ENCODE measurements at places on chromosomes 11 and 22.
A peak's percentile ranks its signal among the peaks of the same experiment; 100 is the strongest.

DNA sequence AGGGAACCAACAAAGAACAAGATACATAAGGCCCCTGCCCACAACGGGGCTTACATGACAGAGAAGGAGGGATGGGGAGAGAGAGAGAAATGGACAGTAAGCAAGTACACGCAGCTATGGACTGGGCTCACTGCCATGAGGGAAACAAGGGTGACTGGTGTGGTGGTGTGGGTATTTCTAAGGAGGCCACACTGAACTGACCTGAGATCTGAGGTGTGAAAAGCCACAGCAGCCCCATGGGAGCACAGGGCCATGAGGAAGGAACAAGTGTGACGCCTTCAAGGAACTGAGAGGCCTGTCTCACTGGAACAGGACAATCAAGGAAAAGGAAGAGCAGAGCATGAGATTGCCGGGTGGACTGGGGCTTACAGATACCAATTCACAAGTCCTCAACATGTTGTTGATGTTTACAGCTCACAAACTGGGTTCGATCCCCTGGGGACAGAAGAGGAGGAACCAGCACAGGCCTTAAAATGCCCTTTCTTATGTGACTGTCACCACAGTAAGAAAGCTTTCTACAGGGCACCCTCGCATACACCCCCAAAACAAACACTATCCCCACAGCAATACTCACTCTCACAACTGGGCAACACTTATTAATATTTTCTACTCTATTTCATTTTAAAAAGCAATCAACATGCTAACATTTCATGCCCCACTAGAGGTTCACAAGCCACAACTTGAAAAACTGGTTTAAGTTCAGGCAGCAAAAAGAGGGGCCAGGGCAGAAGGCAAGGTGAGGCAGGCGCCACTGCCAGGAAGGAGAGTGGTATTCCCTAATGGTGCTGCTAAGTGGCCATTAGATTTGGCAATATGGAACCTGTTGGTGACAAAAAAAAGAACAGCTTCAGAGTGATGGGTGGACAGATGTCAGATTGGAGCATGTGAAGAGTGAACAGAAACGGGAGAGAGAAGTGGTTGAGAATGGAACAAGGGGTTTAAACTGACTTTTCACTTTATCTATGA is 39.1 kb downstream of the TCIRG1 start:
- no peak for DNase-seq

DNA sequence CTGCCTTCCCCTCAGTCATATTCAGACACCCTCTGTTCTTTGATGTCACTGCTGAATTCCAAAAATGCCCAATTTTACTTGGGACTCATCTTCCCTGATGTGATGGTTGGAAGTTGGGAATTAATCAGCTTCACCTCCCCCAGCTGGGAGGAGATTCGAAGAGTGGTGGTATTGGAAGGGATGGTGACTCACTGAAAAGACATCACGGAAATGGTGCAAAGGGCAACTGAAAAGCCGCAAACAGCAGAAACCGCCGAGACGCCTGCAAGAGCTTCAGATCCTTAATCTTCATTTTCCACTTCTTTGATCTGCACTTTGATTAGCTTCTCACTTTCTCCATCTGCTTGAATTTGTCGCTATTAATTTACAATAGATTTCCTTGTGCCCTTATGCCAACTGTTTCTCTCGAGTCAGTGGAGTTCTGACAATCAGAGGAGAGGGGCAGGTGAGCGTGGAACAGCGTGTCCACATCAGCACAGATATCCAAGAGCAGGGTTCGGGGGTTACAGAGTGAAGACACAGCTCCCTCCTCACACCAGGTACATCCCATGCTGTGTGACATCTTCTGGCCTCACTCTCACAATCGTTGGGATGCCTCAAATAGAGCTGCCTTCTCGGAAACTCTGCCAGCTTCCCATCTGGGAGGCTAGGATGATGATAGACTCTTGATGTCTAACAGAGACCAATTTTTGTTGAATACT is 325.4 kb downstream of the BRD1 start:
- peak; percentile 78 for DNase-seq

DNA sequence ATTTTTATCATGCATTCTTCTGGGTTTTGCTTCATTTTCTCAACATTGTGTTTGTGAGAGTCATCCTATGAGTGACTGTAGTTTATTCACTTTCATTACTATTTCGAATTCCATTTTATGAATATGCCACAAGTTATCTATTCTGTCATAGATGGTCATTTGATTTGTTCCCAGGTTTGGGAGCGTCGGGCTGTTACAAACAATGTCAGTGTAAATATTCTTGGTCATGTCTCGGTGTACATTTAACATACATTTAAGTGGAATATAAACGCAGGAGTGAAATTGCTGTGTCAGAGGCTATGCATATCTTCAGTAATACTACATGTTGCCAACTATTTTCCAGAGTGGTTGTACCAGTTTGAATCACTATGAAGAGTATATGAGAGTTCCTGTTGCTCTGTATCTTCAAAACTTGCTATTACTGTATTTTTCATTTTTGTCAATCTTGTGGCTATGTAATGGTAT is 2.4 kb downstream of the TRIM44 start:
- peak; percentile 24 for DNase-seq

DNA sequence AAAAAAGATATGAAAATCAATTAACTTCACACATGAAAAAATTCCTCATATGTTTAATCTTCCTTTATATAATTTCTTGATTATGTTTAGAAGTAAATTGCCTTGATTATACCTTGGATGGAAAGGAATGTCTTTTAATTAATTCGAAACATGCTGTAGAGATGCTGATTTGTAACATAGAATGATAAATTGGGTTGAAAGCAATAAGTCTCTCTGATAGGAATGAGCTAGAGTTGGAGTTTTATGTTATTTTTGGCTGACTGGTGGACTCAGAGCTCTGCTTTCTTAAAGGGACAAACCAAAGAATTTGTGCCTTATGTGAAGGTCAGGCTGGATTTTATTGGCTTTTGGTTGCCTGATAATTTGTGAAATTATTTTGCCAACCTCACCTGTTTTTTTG is 94.7 kb upstream of the RAG2 start:
- no peak for DNase-seq

DNA sequence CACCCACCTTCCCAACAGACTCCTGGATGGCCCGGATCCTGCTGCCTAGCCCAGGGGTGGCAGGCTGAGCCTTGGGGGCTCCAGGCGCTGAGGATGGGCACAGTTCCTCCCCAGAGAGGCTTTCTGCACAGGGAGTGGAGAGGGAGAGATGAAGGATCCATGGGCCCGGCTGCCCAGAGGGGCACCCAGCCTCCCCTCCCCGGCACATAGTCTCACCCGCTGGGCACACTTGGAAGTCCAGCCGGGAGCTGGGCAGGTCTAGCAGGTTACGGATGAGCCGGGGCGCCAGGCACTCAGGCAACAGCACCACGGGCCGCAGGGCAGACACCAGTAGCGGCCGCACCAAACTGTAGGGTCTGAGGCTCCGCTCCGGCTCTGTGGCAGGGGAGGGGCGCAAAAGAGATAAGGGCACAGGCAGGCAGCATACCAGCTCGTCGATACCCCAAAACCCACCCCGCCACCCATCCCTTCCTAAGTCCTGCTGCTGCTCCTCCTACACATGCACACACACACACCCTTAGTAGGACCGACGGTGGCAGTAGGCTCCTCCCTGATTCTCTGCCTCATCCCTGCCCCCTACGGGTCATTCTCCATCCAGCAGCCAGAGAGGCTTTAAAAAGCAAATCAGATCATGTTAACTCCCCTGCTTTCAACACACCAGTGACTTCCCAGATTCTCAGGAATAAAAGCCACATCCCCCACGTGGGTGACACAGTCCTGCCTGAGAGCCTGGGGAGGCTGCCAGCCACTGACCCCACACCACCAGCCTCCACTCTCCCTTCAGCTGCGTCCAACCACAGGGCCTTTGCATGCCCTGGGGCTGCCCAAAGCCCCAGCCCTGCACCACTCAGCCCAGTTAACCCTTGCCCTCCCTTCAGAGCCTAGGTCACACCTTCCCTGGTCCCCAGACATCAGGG is 6.5 kb upstream of the MFNG start:
- peak; percentile 54 for DNase-seq

DNA sequence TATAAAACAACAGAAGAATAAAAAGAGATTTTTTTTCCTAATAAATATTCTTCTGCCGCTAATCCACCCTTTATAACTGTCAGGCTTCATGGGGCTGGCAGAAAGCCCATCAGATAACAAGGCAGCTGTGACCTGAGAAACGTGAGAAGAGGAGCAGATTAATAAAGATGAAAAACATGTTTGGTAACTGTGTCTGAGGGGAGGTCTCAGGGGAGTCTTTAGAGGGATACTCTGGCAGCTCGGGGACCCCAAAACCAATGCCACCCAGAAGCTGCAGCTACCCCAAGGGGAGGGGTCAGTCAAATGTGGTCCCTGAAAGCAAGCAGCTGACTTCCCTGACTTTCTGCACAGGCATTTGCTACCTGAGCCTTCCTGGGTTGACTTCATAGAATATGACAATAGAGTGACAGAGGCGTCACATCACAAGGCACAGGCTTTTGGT is 48.4 kb upstream of the POU2AF1 start:
- DNase-seq: no peak

DNA sequence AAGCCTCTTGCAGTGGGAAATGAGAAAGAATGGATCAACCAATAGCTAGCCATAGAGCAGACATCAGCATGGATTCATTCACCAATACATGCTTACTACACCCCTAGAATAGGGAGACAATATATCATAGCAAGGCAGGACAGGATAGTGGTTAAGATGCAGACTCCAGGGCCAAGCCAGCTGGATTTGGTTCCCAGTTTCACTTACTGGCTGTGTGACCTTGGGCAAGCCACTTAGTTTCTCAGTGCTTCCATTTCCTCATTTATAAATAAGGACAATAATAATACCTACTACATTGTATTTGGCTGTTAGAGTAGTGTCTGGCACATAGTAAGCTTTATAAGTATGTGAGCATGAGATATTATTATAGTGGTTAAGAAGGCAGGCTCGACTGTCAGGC is 7.1 kb downstream of the DCHS1 start:
- no peak for DNase-seq

- no peak for DNase-seq
Observed at GRCh38 chr22:39689421-39689820, 118.9 kb downstream of the CACNA1I start.

DNA sequence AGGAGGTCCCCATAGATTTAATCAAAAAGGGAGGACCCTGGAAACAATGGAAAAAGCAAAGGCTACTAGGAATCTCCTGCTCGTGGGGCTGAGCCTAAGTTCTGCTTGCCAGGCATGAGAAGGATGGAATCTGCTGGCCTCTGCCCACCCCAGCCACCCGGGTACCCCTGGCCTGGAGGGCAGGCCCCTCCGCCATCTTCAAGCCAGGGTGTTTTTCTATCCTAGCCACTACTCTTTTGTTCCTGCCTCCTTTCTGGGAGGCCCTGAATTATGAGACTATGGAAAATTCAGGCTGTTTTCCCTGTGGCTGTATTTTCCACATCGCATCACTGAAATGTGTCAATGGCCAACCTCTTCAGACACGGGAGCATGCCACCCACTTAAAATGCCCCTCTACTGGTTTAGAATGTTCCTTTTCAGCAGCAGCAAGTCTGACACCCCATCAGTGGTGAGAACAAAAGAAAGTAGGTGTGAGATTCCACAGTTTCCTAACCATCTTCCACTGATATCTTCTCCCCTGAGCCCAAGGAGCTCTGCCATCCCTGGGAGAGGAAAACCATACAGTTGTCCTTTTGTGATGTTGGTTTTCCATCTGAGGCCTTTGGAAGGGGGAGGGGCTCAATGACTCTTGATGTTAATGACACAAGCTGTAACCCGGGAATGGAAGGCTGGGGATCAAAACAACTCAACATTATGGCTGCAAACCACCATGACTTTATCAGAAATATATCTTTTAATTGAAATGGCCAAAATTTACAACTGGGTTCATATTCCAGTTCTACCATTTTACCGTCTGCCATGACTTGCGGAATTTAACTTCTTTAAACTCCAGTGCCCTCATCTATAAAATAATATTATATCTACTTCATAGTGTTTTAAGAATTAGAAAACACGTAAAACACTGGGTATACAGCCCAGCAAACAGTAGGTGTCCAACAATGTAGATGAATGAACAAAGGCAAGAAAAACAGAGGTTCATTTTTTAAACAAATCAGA is 22.2 kb downstream of the DKK3 start:
- no peak for DNase-seq

DNA sequence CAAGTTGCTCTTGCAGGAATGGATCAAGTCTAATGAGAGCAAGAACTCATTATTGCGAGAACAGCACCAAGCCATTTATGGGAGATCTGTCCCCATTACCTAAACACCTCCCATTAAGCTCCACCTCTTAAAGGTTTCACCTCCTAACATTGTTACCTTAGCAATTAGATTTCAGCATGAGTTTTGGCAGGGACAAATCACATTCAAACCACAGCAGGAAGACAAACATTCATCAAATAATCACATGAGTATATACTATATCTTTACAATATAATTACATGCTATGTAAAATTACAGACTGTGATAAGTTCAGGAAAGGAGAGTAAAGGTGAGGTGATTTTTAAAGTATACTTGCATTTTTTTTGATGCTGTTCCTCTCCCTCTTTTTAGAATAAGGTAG is 6.6 kb upstream of the TEAD1 start:
- no peak for DNase-seq

DNA sequence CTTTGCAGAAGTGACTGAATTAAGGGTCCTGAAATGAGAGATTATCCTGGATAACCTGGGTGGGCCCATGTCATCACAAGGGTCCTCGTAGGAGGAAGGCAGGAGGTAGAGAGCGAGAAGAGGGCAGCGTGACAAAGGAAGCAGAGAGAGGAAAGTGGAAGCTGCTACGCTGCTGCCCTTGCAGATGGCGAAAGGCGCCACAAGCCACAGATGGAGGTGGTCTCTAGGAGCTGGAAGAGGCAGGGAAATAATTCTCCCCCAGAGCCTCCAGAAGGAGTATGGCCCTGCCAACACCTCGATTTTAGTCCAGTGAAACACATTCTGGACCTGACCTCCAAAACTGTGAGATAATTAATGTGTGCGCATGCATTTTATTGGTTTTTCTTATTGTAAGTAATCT is 13.4 kb downstream of the TMEM184B start:
- no peak for DNase-seq

DNA sequence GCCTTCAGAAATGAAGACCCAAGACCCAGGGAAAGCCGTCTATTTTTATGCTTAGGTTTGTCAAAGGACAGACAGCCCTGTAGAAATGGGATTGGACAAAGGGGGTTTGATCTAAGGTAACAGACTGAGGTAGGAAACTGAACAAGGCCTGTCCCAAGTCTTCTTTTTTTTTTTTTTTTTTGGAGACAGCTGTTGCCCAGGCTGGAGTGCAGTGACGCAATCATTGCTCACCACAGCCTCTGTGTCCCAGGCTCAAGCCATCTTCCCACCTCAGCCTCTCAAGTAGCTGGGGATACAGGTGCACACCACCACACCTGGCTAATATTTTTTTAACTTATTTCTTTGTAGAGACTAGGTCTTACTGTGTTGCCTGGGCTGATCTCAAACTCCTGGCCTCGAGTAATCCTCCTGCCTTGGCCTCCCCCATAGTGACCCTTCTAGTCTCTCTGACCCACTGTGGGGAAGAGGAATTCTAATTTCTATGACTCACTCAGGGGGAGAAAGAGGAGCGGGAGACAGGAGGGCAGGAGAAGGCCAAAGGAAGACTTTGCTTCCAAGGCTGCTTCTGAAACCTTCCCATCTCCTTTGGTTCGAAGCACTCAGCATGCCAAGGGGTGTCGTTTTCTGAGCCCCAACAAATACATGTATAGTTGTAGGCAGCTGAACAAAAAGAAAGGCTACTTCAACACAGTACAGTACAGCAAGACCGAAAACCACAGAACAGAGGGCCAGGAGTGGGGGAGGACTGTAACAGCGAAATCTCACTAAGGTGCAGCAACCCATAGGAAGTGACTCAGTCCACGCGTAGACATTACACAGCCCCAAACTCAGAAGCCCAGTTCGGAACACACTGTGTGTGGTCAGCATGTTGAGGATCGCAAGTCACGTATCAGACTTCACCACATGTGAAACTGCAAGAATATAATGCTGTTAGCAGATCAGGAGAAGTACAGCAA is 872 bp downstream of the TMA7B start:
- DNase-seq: peak; percentile 79

All from PC-3 (cell line).